ENCODE measurements at places on chromosomes 12 and 14. TPM values are rescaled to one million over a fixed set of nuclear protein-coding genes. Genes with fewer than 3 reads are reported as not detected.

The PARP2 gene
- total RNA-seq, result 49.4 TPM

The OS9 gene
- 182 TPM for total RNA-seq

The RNASE7 gene
- not detected for total RNA-seq

- no peak overlapping the region for H3K4me3 ChIP-seq
- no peak for DNase-seq
- no peaks in the 10 kb centered on the region for H3K4me1 ChIP-seq
- no peak overlapping the region for H3K27ac ChIP-seq
Observed at GRCh38 chr14:73168691-73169090, 32.4 kb downstream of the PSEN1 start.

DNA sequence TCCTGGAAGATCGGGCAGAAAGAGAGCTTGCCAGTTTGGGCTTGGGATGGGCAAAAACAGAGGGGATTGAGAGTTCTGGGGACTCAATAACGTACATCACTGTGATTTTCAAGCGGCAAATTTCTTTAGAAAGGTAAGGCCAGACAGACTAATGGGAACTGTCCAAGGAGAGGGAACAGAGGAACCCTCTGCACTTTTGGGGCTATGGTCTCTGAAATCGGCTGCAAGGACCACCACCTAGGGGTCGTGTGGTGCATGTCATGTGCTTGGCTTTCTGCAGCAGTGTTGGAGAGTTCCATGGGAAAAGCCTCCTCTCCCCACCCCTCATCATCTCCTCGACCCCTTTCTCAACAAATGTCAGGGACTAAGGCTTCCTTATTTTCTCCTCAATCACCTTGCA lies 79.6 kb downstream of the PPM1A start:
- H3K27ac ChIP-seq, result no peak overlapping the region
- H3K4me3 ChIP-seq, result no peak overlapping the region
- H3K36me3 ChIP-seq, result no peaks in the 10 kb centered on the region
- no peaks in the 10 kb centered on the region for H3K27me3 ChIP-seq

- peaks cover 7% of the 10 kb centered on the region for H3K4me1 ChIP-seq
- no peak for DNase-seq
- no peaks in the 10 kb centered on the region for H3K27me3 ChIP-seq
- no peak overlapping the region for H3K27ac ChIP-seq
- no peaks in the 10 kb centered on the region for H3K36me3 ChIP-seq
Observed at GRCh38 chr12:123160801-123161487, 10.1 kb upstream of the PITPNM2 start.

DNA sequence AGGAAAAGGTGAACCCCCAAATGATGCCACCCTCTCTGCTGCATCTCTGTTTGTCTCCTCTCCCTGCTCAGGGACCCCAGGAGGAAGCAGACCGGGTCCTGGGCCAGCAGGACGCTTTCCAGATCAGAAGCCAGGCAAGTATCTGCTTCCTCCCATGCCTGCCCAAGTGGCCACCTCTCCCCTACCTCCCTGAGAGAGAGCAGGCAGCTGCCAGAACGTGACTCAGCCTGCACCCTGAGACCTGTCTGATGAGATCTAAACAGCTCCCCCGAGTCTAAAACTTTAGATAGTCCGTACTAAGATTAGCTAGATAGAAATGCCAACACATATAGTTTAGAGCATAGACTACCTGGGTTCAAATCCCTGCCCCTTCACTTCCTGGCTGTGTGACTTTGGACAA lies 31.2 kb upstream of the OAS1 start:
- H3K27ac ChIP-seq, result no peak overlapping the region
- no peaks in the 10 kb centered on the region for H3K4me1 ChIP-seq
- H3K27me3 ChIP-seq, result no peaks in the 10 kb centered on the region
- no peak overlapping the region for H3K4me3 ChIP-seq
- H3K36me3 ChIP-seq, result no peaks in the 10 kb centered on the region

GRCh38 chr12:42552822-42553221 lies 36.7 kb downstream of the PRICKLE1 start:
- no peaks in the 10 kb centered on the region for H3K27me3 ChIP-seq
- H3K4me1 ChIP-seq, result no peaks in the 10 kb centered on the region
- no peak for DNase-seq
- H3K4me3 ChIP-seq, result no peak overlapping the region
- no peak overlapping the region for H3K27ac ChIP-seq
- H3K36me3 ChIP-seq, result no peaks in the 10 kb centered on the region

DNA sequence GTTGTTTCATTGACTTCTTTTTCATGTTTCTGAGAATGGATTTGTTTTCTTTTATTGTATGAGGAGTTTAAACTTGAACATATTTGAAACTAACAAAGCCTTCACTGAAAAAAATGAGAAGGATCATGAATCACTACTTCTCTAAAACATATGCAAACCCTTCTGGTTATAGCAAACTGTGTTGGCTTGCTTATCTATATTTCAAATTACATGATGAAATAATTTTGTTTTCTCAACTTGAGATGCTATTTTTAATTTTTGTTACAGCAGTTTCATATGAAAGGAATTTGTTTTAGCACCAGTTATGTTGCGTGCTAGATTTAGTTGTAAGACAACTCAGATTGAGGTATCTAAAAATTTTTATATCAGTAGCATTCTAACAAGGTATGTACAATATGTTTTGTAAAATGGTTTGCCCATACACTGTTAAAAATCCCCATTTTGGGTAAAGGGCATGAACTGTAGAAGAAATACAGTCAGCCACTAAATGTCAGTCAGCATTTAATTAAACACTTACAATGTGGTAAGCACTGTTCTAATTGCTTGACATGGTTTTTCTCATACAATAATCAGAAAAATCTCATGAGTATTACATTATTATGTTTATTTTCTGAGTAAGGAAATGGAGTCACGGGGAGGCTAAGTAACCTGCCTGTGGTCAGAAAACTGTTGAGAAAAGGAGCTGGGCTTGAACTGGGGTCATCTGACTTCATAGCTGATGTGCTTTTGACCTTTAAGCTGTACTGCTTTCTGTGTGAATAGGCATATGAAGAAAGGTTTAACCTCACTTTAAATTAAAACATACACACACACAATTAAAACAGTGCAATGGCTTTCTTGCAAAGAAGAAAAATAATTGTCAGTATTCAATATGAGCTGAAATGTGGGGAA lies 105.7 kb downstream of the PLEKHA5 start:
- no peaks in the 10 kb centered on the region for H3K27me3 ChIP-seq
- no peak overlapping the region for H3K27ac ChIP-seq
- H3K36me3 ChIP-seq, result no peaks in the 10 kb centered on the region
- H3K4me3 ChIP-seq, result no peak overlapping the region
